ENCODE measurements at places on chromosomes 5 and 9.

GRCh38 chr5:38666668-38667498 is 110.4 kb upstream of the LIFR start:
- peak; percentile 71 for ATAC-seq

GRCh38 chr9:35195683-35196082 is 33.9 kb downstream of the UNC13B start:
- ATAC-seq, result no peak

GRCh38 chr5:65577141-65577540 is 14.0 kb downstream of the PPWD1 start:
- no peak for ATAC-seq

- ATAC-seq, result no peak
Observed at GRCh38 chr9:19201899-19202891, 28.3 kb upstream of the DENND4C start.

GRCh38 chr5:147454996-147455677 is 54.7 kb downstream of the DPYSL3 start:
- ATAC-seq, result peak; percentile 75

DNA sequence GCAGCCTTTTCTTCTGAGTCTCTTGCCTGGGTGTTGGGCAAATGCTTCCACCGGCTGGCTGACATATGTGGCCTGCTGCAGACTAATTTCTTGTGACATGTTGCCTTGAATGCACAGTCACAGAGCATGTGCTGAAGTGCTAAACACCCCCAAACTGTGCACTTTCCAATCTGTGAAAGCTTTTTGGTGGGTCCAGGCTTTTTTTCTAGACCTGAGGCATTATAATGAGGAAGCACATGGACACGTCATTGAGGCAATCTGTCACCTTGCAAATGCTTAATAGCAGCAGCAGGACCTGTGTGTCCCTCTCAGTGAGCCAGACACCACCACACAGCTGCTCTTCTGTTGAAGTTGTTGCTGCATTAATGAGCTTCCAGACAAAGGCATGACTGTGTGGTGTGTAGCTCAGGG is 274.7 kb downstream of the ELAVL2 start:
- no peak for ATAC-seq

DNA sequence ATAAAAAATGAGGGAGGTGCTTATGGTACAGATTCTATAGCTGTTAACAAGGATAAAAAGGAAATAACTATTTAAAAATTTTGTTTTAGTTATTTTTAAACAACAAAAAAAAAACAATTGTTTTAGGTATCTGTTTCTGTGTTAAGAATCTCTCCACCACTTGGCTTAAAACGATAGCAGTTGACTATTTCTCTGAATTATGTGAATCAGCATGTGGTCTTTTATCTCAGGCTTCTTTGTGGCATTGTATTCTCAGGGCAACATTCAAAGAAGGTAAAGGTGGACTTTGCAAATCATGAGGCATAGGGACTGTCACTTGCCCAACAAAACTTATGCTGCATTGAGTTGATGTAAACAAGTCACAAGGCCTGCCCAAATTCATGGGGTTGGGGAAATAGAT is 55.2 kb downstream of the ERBIN start:
- no peak for ATAC-seq

DNA sequence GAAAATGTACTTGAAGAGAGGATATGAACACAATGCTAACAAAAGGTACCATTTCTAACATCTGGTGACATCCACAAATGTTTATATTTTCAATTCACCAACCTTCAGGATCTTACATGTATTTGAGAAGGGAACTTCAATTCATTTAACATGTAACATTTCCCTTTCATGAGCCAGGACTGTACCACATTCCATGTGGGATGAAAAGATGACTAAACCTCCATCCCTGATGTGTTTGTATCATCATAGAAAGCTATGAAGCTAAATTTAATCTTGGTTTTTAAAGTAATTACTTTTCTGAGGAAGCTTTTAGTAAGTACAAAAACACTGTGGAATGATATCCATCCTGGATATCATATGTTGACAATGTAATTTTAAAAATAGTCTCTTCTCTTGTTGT is 78.2 kb upstream of the GNA14 start:
- ATAC-seq, result no peak

- ATAC-seq, result no peak
Observed at GRCh38 chr5:56126487-56127179, 106.5 kb downstream of the ANKRD55 start.

GRCh38 chr5:125579182-125579581 is 832.7 kb upstream of the ZNF608 start:
- no peak for ATAC-seq

DNA sequence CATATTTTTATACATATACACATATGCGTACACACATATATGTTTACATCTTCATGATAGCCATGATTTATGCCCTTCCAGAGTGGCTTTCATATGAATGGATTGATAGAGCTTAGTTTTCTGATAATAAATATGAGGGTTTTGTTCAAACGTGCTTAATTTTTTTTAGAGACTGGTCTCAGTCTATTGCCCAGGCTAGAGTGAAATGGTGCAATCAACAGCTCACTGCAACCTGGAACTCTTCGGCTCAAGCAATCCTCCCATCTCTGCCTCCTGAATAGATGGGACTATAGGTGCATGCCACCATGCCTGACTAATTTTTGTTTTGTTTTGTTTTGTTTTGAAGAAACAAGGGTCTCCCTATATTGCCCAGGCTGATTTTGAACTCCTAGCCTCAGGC is 48.6 kb upstream of the ZSWIM6 start:
- ATAC-seq, result peak; percentile 76

DNA sequence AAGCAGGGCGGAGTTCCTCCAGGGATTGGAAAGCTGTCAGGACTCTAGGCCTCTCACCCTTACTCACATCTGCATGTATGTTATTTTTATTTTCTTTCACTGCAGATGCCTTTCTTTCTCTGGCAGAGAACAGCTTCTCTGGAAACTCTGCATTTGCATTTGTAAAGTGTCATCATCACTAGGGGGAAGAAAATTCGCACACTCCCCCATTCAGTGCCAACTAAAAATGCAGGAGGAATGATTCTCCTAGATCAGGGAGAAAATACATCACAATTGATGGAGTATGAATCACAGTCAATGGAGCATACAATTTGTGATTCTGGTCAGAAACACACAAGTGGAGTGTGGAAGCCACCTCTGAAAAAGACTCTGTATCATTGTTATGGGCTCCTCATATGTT is 351.4 kb upstream of the FTMT start:
- ATAC-seq, result no peak

DNA sequence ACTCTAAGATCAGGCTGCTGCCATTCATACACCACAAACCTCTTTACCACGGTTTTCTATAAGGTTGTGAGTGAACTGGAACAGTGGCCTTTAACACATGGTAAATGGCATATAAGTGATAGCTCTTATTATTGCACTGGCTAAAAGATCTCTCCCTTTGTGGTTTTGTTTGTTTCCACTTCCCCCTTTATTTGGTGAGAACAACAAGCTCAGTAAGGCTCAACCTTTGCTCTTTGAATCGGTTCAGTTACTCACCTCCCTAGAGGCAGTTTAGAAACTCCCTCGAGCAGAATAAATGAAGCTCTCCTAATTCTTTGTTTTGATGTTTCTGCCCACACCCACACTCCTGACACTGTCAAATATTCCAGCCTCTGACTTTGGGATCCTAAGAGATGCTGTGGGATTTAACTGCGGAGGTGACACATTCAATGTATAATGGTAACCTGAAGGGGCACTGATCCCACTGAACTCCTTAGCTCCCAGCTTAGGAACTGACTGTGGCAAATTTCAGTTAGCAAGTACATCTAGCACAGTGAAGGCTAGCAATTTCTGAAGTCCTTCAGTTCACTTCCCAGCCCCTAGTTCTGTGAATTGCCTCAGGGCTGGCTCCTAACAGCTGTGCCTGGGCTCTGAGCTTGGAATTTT is 22.5 kb upstream of the RAD23B start:
- no peak for ATAC-seq

GRCh38 chr9:97855899-97856298 is 2.9 kb downstream of the FOXE1 start:
- ATAC-seq, result no peak

DNA sequence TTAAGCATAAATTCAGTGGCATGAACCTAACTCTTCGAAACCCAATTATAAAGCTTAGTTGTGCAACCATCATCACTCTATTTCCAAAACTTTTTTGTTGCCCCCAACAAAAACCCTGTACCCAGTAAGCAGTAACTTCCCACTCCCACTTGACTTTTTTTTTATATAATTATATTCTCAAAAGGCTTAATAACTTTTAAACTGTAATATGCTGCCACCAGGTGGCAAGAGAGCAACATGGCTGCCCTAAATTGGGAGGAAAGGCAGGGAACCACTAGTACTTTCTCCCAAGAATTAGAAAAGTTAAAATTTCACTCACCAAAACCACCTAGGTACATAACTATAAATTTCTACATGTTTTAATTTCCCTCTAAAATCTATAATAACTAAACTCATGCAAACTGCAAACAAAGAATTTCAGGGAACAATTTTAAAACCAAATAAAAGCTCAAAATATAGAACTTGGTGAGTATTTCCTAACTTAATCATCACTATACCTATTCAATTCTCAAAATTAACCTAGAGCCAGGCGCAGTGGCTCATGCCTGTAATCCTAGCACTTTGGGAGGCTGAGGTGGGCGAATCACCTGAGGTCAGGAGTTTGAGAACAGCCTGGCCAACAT is 50.2 kb upstream of the RNF38 start:
- no peak for ATAC-seq

- no peak for ATAC-seq
Observed at GRCh38 chr9:88502552-88503034, 32.4 kb upstream of the NXNL2 start.

GRCh38 chr5:111914966-111915636 is 158.1 kb upstream of the NREP start:
- ATAC-seq, result no peak

DNA sequence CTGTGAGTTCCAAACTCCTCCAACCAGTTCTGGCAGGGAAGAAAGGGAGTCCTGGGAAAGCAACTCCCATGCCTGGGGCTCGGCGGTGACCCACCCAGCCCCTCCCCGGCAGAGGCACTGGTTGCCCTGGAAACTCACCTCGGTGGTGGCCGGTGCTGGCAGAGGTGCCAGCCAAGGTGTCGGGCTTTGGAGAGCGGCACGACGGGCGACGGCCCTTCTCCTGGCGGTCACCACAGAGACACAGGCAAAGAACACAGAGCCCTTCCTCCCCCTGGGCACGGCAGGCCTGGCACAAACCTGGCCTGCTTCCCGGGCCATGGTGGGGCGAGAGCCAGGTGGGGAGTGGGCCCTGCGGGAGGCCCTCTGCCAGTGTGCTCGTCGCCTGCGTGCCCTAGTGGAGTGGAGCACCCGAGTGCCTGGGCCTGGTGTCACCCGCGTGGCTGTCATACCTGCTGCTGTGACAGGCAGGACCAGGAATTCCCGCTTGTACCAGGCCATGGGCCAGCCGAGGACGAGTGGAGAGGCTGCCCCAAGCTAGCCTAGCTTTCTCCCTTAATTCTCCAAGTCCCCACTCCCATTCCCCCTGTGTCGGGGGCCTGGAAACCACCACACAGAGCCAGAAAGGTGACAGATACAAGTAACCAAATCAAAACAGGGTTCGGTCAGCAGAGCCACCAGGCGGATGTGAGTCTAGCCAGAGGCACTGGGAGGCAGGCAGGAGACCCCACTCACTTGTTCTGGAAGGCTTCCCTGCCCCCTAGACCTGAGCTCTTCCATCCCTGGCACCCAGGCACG is 8.2 kb upstream of the RALGDS start:
- no peak for ATAC-seq

- ATAC-seq, result no peak
Observed at GRCh38 chr9:83327323-83327722, 210.9 kb downstream of the FRMD3 start.

DNA sequence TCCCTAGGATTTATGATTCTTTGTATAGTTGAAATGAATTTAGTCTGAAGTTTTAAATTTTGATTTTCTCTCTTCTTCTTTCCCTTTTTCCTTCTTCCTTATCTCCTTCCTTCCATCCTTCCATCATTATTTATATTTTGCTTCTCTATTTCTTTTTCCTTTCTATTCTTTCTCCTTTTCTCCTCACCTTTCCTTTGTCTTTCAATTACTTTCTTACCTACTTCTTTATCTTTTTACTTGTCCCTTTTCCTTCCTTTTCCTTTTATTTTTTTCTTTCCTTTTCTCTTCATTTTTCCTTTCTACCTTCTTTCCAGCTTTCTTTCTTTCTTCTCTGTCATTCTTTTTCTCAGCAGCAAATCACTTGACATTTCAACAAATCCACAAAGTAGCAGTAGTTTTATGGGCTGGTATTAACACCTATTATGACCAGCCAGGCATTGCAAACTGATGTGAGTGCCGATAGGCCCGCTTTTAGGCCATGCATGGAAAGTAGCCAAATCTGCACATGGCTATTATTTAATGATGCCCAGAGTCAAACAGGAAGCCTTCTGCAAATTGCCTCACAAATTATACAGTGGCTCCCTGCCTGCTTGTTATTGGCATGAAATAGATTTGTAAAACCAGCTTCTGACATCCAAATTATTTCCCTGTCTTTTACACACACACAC is 37.1 kb upstream of the NR3C1 start:
- ATAC-seq, result no peak

DNA sequence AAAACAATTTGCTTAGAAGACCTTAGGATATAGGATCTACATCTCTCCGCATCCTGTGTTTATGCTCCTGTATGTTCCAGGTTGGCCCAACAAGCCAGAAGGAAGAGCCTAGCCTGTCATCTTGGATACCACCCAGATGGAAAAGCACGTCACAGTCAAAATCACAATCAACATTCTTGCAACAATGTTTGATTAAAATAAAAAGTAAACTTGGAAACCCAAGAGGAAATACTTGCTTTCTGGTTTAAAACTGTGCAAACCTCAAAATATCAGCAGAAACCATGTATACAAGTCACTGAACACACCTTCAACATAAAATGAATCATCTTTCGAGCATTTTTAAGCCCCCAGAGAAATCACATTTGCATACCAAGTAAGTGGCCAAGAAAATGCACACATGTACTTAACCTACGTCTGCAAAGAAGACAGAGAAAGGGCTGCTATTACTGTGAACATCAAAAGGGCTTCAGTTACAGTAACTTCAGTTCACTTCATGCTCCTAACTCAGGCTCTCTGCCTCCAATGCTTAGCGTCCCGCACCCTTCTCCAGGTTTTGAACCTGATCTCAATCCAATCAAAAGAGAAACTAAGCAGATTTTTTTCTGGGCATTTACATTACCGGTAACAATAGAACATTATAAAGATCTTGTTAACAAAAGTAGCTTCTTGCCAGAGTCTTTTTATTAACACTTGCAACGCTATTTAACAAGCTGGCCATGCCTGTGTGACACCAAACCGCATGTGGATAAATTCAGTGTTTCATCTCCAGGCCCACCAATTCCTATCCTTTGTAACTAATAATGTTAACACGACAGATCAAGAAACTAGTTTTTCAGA is 1.3 kb downstream of the ENC1 start:
- ATAC-seq, result no peak

DNA sequence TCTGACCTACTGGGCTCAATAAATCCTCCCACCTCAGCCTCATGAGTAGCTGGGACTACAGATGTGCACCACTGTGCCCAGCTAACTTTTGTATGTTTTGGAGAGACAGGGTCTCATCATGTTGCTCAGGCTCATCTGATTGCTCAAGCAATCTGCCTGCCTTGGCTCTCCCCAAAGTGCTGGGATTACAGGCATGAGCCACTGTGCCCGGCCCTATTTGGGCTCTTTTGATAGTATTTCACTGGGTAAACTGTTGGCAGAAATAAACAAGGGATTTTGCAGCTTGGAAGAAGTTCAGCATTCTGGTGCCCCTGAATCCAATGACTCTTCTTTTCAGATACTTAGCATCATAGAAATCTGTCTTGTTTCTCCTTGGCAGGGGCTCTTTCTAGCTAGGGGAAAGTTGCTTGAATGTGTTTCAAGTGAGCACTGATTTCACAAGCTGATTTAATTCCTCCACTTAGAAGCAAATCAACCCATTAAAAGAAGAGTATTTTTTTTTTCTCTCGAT is 146.8 kb downstream of the PAPPA start:
- no peak for ATAC-seq

- no peak for ATAC-seq
Observed at GRCh38 chr9:107409581-107410389, 79.8 kb downstream of the KLF4 start.

All from gastroesophageal sphincter (tissue), 4 donors.